ENCODE measurements at places on chromosomes 2 and 18. TPM values are rescaled to one million over a fixed set of nuclear protein-coding genes. Genes with fewer than 3 reads are reported as not detected.

The MARCHF4 gene
- total RNA-seq: 0.46 TPM

The GREB1 gene
- total RNA-seq: 30.8 TPM

The LHCGR gene
- not detected for total RNA-seq

The CDH7 gene
- total RNA-seq: 2.7 TPM

The TBR1 gene
- 0.09 TPM for total RNA-seq

The RESP18 gene
- not detected for total RNA-seq

The KCNF1 gene
- 0.15 TPM for total RNA-seq

The FAHD2B gene
- total RNA-seq: 24.3 TPM

The IHH gene
- 0.06 TPM for total RNA-seq

GRCh38 chr2:15492773-15493325, 68.3 kb downstream of the NBAS start:
- DNase-seq: no peak

- DNase-seq: no peak
Observed at GRCh38 chr2:122682356-122682755, 926.9 kb downstream of the TSN start.

GRCh38 chr2:182302174-182302573, 124.7 kb downstream of the PDE1A start:
- DNase-seq: no peak

GRCh38 chr2:42424033-42424432, 63.0 kb upstream of the COX7A2L start:
- no peak for DNase-seq

DNA sequence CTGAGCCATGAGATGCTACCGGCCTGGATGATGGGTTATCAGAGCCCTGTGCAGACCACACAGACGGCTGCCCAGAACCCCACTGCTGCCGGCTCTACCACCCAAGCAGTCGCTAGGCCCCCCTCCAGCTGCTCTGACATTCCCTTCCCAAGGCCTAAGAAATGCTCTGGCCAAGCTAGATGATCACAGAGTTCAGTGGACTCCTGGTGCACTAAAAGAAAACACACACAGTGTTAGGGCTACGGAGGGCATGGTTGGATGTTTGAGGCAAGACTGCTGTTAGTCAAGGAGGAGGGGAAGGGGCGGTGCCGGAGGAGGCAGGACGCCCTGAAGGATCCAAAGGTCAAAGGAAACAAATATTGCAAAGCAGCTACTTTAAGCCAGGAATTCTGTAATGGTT, 174.5 kb downstream of the MYCN start:
- peak; percentile 26 for DNase-seq

DNA sequence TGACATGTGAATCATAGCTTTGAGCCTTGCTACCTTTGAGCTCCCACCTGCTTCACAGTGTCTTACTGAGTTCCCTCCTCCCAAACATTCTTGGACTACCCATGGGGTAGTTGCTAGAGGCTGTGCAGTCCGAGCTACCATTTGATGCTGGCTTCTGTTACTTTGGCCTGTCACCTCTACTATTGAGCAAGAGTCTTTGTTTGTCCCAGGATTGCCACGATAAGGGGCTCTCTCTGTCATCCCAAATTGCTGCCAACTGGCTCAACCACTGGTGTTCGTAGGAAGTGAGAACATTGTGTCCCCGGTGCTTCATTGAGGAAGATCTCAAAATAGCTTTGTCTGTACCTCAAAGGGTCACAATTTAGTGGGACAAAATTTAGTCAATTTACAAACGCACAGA, 59.1 kb upstream of the PAX8 start:
- no peak for DNase-seq

- peak; percentile 46 for DNase-seq
Observed at GRCh38 chr2:171409436-171409971, 24.3 kb downstream of the METTL8 start.

DNA sequence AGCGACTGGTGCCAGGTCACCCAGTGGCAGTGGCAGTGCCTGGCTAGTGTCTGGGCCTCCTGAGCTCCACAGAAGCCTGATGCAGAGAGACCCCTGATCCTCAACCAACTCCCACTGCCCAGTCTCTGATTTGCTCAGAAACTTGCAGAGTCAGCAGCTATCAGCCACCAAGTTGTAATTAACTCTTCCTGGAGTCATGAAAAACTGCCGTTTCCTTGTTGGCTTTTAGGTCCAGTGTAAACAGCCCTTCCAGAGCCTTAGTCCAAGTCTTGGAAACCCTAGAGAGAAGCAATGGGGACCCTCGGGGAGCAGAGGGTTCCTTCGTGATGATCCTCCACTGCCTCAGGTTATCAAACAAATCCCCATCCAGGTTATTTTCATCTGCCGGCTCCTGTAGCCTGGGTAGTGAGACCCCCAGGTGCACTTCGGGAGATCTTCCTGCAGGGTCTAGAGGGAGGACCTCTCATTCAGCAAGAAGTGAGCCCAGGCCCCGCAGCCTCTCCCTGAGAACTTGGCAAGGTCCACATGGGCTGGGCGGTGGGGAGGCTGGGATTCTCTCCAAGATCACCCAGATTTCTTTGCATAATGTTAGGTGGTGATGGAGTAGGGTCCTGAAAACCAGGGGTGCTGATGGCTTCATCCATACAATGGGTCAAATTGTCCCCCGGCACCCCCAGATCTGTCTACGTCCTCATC, 137.7 kb upstream of the HDAC4 start:
- DNase-seq: no peak

- DNase-seq: no peak
Observed at GRCh38 chr2:117562654-117563053, 251.8 kb upstream of the DDX18 start.

GRCh38 chr2:120396013-120396860, 50.3 kb downstream of the INHBB start:
- peak; percentile 28 for DNase-seq

- DNase-seq: no peak
Observed at GRCh38 chr18:48913201-48913600, 37.6 kb downstream of the SMAD7 start.

DNA sequence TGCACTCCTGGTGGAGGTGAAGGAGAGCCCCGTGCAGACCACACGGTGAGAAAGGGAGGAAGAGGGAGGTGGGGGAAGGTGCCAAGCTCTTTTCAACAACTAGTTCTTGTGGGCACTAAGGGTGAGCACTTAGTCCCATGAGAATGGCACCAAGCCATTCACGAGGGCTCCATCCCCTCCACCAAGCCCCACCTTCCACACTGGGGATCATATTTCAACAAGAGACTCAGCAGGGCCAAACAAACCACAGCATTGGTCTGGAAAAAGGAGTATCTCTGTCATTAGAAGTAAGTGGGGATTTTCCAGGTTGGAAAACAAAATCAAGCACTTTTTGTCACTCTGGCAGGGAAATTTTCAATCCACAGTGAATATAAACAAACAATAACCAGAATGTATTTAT, 38.4 kb downstream of the ZAP70 start:
- DNase-seq: no peak
